ELF-1 (cell line): ENCODE measurements at places on chromosomes 2 and 18.

- no peak for DNase-seq
These were observed 5.1 kb downstream of the GPR75 start for GRCh38 chr2:53854678-53855077.

- DNase-seq, result no peak
These were observed 231.7 kb upstream of the HS6ST1 start for GRCh38 chr2:128550389-128550788.

GRCh38 chr2:36478999-36479398, 119.0 kb downstream of the FEZ2 start:
- no peak for DNase-seq

GRCh38 chr2:2233171-2233826, 97.8 kb downstream of the MYT1L start:
- no peak for DNase-seq

GRCh38 chr2:15563227-15564100, 2.3 kb upstream of the NBAS start:
- DNase-seq, result no peak

DNA sequence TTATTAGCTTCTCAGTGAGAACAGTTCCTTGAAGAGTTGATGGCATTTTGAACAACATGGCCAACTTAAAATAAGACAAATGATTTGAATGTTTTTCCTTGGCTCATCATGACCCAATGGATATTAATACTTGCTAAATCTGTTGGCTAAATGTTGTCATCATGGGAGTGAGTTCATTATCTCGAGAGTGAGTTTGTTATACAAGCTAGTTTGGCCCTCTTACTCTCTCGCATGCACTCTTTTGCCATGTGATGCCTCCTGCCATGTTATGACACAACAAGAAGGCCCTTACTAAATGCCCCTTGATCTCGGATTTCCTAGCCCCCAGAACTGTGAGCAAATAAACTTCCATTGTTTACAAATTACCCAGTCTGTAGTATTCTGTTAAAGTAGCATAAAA, 22.9 kb upstream of the SANBR start:
- DNase-seq, result no peak

DNA sequence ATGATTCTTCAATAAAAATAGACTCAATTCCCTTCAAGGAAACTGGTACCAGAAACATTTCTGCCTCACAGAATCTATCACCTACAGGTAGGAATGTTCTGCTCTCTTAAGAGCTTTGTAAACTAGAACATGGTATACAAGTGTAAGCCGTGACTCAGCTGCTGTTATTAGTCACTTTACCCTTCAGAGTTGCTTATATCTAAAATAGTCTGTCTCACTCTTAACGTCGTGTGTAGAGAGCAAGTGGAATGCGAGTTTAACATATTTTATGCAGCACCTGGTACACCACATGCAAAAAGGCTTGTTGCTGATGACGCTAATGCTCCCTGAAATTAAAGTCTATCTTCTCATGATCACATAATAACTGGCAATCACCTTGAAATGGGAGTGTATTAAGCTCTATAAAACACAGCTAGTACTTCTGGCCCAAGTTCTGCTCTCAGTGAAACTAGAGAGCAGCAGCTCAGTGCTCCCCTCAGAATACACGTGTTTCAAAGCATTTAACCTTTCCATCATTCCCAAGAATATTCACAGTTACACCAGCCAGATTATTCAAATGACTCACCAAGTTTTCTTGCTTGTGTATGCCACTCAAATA, 420.0 kb downstream of the ZEB2 start:
- DNase-seq, result no peak

DNA sequence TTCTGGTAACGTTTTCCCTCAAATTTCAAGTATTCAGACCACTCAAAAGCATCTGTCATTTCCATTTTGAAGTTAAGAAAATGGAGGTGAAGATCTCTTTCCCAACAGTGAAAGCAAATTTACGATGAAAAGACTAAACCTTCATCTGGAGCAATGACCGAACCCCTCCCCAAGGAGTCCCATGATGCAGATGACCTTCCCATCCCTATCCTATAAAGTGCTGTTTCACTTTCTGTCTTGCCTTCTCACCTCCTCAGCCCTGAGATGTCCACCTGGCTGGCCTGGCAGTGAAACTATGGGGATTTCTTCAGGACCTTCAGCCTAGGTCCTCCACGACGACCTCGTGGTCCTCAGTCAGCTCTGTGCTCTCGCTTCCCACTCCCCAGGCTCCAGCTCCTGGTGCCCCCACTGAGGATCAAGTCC, 925 bp upstream of the NPC1 start:
- no peak for DNase-seq

DNA sequence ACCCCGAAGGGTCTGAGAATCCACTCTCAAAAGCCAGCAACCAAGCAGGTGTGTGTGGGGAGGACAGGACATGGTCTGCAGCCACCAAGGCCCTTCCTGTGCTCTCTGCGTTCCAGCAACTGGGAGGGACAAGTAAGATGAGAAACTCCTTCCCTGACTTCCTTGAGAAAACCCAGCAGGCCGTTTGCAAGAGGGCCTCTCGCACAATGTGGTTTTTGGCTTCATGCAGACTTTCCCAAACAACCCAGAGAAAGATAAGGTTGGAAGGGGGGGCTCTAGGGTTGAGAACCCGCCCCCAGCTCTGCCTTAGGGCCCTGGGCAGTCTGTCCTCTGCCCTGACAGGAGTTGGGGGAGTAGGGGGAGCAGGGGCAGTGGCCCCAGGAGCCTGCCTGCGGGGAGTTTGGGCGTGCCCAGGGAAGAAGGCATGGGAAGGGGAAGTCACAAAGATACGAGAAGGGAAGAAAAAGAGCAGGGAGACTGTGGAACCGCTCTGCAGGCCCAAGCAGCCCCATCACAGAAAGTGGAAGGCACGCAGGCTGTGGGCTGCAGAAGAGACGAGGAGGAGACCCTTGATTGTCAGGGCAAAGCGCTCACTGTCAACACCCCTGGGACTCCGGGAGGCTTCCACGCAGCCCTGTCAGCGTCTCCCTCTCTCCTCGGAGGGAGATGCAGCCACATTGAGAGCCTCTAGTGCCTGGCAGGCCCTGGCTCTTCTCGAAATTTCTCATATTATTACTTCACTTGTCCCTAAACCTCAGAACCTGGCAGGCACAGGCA, 99.8 kb downstream of the SMAD7 start:
- no peak for DNase-seq

DNA sequence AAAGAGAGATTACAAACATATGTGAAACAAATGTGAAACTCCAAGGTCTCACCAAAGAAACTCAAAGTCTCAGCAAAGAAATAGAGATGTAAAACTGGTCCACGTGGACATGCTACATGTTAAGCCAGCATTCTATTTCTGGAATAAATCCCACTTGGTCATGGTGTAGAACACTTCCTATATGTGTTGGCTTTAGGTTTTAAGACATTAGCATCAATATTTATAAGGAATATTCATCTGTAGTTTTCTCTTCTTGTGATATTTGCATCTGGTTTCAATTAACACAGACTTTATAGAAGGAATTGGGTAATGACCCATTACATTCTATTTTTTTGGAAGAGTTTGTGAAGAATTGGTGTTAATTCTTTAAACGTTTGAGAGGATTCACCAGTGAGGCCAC, 133.1 kb downstream of the COPS8 start:
- no peak for DNase-seq

- DNase-seq, result no peak
These were observed 263.1 kb upstream of the ID2 start for GRCh38 chr2:8418721-8419120.

GRCh38 chr18:23229472-23229871, 94.2 kb downstream of the CABLES1 start:
- no peak for DNase-seq

DNA sequence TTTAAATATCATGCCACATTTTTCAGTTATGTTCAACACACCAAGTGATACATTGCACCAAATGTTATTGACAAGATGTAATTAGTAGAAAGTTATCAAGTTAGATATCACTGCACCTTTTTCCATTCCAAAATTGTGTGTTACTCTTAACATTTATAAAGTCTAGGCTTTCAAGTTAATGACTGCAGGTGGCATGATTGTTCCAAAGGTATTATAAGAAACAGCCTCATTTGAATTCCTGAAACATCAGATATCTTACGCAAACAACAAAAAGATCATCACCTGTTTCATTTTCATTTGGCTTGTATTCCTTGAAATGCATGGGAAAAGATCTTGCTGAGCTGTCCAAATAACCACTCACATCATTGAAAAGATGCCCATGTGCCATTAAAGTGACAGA, 1528.2 kb upstream of the ZEB2 start:
- no peak for DNase-seq

DNA sequence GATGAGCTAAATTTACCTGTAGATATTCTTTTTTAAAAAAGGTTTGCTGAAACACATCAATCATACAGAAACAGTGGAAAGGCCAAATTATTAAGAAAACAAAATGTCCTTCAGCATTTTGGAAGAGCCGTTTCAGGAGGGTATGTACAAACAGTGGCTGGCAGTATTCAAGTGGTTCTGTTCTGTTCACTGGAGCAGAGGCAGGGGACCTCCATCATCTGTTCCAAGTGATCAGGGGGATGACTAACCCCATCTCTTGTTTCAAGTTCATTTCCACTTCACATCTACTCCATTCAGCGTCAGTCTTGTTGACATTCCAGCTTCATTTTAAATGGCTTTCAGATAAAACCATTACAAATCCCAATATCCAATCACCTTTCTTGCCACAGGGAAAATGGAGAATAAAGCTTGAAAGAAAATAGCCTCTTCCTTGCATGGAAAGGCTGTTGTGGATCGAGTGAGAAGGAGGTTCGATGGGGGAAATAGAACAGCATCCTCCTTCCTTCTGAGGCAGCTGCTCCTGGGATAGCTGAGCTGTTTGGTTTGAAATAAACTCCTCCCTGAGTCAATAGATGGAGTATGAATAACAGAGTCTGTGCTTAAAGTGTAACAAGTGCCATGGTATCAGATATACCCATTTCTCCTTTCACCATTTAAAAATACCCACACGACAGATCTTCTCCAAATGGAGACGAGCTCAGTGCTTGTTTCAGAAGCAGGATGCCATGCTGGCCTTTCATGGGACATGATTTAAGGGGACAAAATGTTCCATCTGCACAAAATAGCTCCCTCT, 63.7 kb upstream of the OTOF start:
- no peak for DNase-seq
